NB4 (cell line): ENCODE measurements at places on chromosomes 1 and 21.
A peak's percentile ranks its signal among the peaks of the same experiment; 100 is the strongest.

GRCh38 chr1:6180268-6180706, at the start of gene CHD5:
Gene CHD5, minus strand, starts transcription at chr1:6180321. Its CDS starts 298 bp downstream, at chr1:6180023.
- no peak for DNase-seq

GRCh38 chr1:6438047-6438525, 13.5 kb downstream of the ESPN start:
- DNase-seq = peak; percentile 66

DNA sequence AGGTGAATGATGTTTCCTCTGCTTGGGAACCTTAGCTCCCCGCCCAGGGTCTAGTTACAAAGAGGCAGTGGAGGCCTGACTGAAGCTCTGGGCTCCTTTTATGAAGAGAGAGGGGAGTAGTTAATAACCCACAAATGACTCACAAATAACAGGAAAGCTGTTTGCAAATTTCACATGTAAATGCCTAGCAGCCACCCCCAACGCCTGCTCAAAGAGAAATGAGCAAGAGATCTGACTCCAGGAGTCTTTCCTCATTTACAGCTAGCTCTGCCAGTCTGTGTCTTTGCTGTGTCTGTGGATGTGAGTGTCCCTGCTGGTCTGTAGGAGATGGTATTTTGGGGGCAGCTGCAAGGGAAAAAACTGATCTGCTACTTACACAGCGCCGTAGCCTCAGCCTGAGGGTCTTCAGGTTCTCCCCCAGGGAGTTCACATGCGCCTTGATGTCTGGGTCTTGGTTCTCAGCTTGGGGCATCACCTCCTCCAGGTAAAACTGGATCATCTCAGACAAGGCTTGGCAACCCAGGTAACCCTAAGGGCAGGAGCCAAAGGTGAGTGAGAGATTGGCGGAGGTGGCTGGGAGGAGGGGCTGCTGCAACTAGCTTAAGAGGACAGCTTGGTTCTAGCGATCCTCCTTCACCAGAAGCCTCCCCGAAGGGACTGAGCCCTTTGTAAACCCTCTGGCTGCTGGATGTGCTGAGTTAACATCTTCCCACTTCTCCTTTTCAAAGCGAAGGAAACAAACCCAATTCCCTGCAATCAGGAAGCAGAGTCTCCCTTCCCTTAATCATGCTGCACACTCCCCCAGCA, at the start of gene IL19:
TSS of gene IL19 (plus strand) at position 243 of the 807 bp plus-strand sequence. CDS start 65,890 bp downstream, outside the sequence.
- peak; percentile 86 for DNase-seq

GRCh38 chr1:171424494-171424893, 60.8 kb upstream of the PRRC2C start:
- no peak for DNase-seq

GRCh38 chr1:61591351-61591750, 133.6 kb downstream of the TM2D1 start:
- DNase-seq = no peak

DNA sequence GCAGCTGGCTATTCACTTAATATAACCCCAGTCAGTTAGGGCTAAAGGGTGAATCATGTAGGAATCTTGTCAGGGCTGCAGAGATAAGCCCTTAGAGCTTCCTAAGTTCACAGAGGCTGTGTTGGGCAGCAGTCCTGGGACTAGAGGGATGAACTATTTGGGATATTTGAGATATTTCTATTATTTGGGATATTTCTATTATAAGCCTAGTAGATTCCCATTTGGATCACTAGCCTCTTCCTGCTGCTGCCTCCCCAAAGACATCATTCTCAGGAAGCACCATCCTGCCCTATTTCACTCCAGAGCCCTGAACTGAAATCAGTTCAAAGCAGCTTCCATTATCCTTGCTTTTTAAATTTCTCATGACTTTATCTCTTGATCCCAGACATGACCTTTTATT, 501.3 kb downstream of the NUF2 start:
- DNase-seq = no peak

- peak; percentile 8 for DNase-seq
Observed at GRCh38 chr1:67250051-67250653, 57.5 kb upstream of the IL12RB2 start.

GRCh38 chr21:44572959-44573583, 458 bp upstream of the KRTAP10-4 start:
- no peak for DNase-seq

DNA sequence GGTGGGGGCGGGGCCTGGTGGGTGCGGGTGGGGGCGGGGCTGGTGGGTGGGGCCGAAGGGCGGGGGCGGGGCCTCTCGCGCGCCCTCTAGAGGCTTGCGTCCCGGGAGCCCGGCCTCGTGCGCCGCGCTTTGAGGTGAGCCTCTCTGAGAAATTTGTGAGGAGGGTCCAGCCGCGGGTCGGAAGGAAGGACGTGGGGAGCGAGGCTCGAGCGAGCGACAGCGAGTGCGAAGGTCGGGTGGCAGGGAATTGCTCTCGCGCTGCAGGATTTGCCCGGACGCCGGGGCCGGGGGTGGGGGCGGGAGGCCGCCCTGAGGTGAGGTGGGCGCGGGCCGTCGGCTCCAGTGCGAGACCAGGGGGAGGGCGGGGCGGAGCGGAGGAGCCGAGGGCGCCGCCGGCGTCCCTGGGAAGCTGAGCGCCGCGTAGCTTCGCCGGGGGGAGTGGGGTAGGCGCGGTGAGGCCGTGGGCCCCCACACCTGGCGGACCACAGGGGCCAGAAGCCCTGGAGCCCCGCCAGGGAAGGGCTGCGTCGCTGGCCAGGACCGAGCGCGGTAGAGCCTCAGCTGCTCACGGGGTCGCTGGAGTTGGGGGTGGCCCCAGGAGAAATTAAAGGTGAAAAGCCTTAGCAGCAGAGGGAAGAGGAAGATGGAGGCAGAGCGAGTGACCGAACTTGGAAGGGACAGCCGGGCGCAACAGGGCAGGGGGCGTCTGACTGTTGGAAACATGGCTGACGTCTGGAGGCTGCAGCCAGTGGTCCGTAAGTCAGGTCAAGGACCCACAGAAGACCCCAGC, 754 bp upstream of the LSS start:
- DNase-seq = no peak

- no peak for DNase-seq
Observed at GRCh38 chr1:100835866-100836842, 58.5 kb downstream of the EXTL2 start.

- DNase-seq = no peak
Observed at GRCh38 chr1:173888749-173889148, 20.6 kb downstream of the ZBTB37 start.

- DNase-seq = no peak
Observed at GRCh38 chr1:155455588-155456195, 106.9 kb downstream of the ASH1L start.

DNA sequence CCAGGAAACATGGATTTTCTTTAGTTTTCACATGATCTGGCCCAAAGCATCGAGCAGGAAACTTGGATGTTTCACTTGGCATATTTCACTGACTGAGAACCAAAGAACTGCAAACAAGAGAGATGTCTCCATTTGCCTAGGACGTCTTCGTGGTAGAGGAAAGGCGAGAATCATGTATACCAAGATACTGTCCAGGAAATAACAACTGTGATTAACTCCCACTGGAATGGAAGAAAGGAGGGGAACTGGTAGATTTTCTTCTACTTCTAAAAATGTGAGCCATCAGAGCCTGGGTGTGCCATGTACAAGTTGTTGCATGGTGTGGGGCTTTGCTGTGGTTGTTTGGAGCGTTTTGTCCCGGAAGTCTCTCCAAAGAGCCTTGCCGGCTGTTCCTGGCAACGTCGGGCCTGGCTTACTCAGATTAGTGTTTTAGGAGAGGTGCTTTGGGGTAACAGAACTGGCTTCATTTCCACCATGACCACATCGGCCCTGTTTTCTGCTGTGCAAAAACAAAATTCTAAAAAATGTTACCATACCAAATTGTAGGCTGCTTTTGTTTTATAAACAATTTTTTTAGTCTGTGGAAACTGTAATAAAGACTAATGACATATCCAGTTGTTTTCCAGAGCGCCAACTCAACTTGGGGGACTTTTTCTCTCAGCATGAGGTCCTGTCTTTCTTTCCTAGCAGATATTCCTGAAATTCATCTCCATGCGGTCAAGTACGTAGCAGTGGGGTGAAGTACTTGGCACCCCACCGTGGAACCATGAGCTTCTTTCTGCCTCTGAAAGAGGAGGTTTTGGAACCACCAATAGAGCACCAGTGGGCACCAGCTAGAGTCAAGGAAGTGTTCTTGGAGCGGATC, 118.3 kb downstream of the TM2D1 start:
- DNase-seq = no peak

- DNase-seq = no peak
Observed at GRCh38 chr1:46790446-46791101, 8.3 kb upstream of the CYP4B1 start.

DNA sequence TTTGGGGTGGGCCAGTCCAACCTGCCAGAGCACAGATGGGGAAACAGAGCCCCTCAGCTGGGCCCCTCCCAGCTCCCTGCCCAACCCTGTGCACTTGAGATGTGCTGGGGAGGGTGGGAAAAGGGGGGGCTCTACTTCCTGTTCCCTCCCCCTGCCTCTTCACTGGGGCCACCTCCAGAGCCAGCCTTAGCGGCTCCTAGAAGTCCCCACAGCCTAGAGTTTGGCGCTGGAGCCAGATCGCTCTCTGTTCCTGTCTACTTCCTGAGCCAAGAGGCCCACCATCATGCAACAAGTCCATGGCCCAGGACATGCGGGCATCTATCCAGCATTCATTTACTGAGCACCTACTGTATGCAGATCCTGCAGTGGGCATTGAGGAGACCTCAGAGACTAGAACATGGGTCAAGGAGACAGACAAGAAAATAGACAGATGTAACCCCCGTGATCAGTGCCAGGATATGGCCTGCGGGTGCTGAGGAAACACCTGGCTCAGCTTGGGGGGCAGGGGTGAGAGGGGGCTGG, 144.1 kb downstream of the SYF2 start:
- DNase-seq = no peak

DNA sequence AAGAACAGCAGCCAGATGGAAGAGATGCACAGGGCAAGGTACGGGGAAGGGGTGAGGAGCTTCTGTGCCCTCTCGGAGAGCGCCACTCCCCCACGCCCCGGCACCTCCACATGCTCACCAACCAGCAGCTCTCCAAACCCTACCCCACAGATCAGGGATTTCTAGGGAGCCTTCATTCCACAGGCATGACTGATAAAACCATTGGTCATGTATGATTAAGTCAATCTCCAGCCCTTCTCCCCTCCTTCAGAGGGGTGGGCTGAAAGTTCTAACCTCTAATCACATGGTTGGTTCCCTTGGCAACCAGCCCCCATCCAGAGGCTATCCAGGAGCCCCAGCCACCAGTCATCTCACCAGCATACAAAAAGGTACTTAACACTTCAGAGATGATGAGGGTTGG, 144.7 kb downstream of the TGFBR3 start:
- no peak for DNase-seq

- DNase-seq = peak; percentile 27
Observed at GRCh38 chr1:200290010-200290685, 119.7 kb downstream of the ZNF281 start.

DNA sequence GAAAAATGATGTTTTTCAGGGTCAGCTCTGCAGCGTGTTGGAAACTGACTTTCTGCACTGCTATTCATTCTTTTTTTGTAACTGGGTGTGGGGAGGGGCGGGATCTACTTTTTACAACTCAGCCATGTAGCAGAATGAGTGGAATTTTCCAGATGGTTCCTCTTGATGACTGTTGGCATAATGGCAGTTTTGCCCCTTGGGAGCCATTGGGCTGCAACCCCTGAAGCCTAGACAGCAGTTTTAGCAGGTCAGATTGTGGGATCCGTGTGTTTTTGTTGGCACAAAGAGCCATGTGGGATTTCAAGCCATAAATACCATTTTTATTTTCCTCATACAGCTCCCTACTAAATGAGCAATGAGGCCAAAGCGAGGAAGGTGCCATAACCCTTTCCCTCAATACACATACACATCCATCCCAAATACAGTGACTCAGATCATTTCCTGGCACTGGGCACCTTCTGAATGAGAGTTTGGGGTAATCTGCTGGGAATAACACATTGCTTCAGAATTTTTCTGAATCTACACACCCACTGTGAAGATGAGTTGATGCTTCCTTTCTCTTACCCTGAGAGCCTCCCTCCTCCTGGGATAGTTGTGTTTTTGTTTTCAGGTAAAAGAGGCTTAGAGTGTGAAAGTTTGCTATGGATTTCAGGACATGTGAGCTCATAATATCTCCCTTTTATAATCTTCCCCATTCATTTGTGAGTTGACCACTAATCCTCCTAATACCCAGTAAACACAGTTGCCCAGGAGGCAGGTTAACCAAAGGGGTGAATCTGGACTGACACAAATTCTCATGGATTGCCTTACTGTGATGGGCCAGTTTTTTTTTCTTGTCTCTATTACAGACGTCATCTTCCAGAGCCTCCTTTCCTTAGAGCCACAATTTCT, 13.1 kb downstream of the S100A10 start:
- no peak for DNase-seq

- no peak for DNase-seq
Observed at GRCh38 chr1:40870135-40870728, 8.1 kb upstream of the CITED4 start.

DNA sequence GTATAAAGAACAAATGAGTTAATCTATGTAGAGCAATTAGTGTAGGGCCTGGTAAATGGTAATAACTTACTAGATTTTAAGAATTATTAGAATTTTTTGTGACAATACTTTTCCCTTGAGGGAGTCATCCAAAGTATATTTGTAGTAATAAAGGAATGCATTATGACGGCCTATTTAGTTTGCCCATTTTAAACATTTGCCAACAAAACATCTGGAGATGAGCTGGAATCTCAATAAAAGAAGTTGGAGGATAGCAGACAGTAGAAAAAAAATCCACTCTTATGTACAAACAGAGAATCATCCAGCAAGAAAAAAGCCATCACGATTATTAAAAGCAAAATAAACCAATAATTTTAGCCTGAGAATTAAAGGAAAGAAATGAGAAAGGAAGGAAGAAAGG, 567.3 kb upstream of the ADAMTS5 start:
- DNase-seq = no peak

GRCh38 chr1:46940307-46940706, 969 bp downstream of the CYP4A11 start:
- no peak for DNase-seq

GRCh38 chr1:207362962-207363860, 41.7 kb downstream of the CD55 start:
- DNase-seq = peak; percentile 11

- DNase-seq = peak; percentile 40
Observed at GRCh38 chr21:20443558-20444155, 554.6 kb upstream of the NCAM2 start.

- no peak for DNase-seq
Observed at GRCh38 chr1:163870666-163871065, 548.9 kb downstream of the NUF2 start.

- no peak for DNase-seq
Observed at GRCh38 chr1:112033439-112034120, 44.1 kb upstream of the KCND3 start.

- no peak for DNase-seq
Observed at GRCh38 chr1:203888807-203889251, 27.4 kb downstream of the SNRPE start.

GRCh38 chr1:31626223-31627207, 9.0 kb downstream of the HCRTR1 start:
- no peak for DNase-seq

DNA sequence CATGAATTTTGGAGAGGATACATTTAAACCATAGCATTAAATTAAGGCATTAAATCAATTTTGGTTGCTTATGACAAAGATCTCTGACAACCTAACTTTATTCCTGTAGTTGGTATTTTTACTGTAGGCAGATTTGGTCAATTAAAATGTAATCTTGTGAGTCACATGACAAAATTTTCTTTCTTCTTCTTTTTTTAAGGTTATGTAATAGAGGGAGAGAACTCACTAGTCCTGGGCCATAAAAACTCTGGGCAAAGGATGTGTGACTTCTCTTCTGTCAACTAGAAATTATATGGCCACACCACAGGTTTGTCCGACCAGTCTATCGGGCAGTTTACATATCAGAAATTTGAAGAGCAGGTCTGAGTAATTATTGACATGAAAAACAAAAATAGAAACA, 181.4 kb downstream of the RYR2 start:
- DNase-seq = no peak

- DNase-seq = no peak
Observed at GRCh38 chr1:115314765-115315164, 23.3 kb downstream of the NGF start.
